Stimulated activated naive CD8-positive, alpha-beta T cell treated with anti-CD3 and anti-CD28 coated beads, Interleukin-15, amount 100 ng/mL, for 72 hours (primary cell): ENCODE measurements at places on chromosomes 5 and 9.
A peak's percentile ranks its signal among the peaks of the same experiment; 100 is the strongest.

GRCh38 chr5:135565725-135566421, 12.9 kb downstream of the CXCL14 start:
- peak; percentile 63 for DNase-seq

DNA sequence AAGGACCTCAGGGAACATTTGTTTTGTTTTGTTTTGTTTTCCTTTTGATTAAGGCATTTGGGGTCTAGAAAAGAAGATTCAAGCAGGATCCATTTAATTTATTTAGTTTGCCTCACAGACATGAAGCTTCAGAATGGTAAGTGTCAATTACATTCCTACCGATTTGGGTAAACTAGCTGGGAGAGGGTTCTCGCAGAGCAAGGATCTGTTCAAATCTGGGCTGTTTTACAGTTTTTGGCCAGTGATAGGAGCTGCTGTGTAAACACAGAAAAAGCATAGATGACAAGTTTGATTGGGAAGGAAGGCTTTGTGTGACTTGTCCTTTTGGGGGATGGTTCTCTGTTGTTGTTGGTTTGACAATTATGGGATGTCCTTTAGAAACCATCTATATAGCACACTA, 470.3 kb upstream of the WWC1 start:
- no peak for DNase-seq

DNA sequence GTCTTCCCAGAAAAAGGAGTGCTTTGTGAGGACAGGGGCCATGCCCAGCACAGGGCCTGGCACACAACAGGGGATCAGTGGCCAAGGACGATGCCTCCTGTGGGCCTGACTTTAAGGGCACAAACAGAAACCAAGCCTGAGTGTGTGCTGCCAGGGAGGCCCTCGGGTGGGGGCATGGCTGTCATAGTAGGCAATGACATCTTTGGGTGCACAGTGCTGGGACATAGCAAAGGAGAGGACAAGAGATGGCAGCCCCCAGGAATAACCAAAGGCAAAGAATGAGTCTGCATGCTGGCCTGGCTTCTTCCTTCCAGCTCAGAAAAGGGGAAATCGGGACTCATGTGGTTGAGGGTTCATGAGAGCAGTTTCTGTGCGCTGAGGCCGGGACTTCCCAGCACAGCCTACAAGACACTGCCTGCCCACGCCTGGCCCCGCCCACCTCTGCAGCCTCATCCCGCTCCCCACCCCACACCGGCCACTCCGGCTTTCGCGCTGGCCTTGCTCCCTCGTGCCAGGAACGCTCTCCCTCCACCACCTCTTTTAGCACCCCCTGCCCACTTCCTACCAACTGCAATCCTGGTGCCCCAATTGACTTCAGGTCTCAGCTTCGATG, 13.8 kb upstream of the LHX2 start:
- DNase-seq: peak; percentile 45

DNA sequence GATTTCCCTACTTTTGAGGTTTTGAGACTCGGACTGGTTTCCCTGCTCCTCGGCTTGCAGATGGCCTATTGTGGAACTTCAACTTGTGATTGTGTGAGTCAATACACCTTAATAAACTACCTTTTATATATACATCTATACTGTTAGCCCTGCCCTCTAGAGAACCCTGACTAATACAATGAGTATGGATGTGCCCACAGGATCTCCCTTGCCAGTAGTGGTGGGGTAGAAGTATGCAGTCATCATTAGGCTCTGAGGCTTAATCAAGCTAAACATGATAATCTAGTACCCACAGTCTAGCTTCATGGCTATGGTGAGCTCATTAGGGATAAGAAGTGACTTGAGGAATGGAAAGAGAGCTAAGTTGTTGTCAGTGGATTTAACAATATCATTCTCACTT, 412.8 kb upstream of the PTGER4 start:
- no peak for DNase-seq

GRCh38 chr9:127263664-127264063, 910 bp upstream of the GARNL3 start:
- DNase-seq: no peak
